ENCODE measurements at places on chromosomes 7 and 10. TPM values are rescaled to one million over a fixed set of nuclear protein-coding genes. Genes with fewer than 3 reads are reported as not detected.

The GRID2IP gene
- total RNA-seq = not detected

The CYP2W1 gene
- not detected for total RNA-seq

The CALN1 gene
- total RNA-seq = 2.6 TPM

The EIF4EBP2 gene
- total RNA-seq = 48.5 TPM

DNA sequence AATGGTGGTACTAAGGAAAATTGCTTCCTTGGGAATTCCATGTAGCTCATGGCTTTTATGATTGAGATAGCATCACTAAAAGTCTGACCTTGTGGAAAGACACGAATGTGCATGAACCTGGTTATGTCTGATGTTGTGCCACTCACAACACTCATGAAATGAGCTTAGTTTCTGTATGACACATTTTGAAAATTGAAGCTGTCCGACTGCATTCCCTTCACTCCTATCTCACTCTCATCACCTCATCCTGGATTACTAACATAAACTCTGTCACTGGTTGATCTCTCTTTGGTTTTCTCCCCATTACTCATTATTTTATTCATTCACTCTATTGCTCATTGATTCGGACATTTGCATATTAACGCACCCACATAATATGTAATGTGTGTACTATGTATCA lies 190.0 kb upstream of the VWC2 start:
- DNase-seq = no peak

DNA sequence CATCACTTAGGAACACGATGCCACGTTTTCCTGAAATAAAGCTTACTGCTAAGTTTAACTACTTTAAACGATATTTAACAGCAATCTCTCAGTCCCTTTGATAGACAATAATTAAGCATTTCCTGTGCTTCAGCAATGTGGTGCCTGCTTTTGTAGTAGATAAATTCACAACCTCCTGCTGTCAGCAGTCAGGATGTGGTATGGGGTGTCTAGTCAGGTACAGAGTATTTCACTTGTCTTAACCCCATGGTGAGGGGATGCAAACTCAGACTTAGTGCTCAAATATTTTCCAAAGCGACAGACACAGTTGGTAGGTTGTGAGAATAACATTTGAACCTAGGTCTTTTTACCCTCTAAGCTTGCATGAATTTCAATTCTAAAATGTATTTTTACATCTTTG lies 526.2 kb upstream of the PFKP start:
- DNase-seq = no peak

DNA sequence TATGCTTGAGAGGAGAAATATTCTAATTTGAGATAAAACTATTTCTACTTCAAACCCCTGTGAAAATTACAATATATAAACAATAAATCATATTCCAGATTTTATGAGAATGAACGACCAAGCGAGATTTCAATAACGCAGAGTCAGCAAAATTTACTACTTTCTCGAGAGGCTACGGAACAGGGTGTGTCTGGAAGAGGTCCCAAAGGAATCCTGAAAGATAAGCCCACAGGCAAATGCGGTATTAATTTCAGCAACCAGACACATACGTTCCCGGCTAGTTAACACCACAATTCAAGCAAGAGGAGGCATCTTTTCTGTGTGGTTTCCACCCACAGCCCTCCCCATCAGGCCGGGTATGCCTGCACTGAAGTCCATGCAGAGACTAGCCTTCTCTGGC lies 26.4 kb downstream of the BEND7 start:
- DNase-seq = no peak

DNA sequence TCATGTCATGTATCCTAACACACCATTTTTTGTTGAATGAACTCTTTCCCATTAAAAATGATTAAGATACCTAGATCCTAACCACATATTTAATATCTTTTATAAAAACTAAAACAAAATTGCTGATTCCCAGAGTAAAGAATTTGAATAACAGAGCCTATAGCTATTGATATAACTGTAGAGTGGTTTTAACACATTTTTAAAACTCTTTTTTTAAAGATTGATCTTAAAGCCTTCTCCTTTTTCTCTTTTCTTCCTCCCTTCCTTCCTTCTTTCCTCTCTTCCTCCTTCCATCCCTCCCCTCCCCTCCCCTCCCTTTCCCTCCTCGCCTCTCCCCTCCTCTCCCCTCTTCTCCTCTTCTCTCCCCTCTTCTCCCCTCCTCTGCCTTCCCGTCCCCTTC lies 605.4 kb upstream of the FZD8 start:
- DNase-seq = no peak

DNA sequence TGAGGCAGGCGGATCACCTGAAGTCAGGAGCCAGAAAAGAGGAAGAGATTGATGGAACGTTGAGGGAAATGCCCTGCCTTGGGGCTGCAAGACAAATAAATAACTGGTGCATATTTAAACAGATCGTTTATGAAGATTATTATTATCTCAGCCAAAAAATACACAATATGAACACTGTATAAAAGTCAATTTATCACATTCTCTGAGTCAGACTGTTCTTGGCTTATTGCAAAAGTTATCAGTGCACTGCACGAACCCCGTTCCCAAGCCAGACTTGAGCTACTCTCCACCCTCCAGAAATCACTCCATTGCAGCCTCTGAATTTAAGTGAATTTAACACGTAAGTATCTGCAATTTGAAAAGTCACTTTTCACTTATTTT lies 1.6 kb downstream of the DNMBP start:
- DNase-seq = no peak

DNA sequence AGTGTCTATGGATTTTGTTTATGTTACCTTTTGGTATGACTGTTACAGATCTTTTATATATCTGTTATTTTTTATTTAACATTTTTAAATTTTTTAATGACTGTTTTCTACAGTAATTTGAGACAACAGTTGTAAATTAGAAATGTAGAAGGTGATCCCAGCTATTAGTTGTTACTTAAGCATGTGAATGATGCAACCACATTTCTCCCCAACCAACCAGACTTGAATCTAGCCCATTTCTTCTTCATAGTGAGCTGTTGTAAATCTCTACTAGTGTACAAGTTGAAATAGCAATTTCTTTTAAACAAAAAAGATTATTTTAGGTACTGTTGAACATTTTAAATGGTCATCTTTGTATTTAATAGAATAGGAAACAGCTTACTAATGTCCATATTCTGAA lies 18.0 kb downstream of the TMEM106B start:
- DNase-seq = no peak

DNA sequence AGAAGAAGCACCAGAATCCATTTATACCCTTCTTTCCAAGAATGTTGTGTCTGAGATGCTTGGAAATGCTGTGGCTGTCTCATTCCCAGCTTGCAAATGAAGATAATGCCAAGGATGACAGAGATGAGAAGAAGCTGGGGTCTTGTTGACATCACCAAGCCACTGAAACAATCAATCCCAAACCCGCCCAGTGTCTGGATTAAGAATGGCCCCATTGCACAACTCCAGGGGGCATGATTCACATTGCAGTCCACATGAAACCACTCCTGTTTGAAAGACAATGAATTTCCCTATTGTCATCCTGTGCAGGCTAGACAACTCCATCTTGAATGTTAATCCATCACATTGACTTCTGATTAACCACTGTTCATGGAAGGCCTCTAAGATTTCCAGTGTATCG lies 28.6 kb downstream of the SORBS1 start:
- DNase-seq = no peak

- no peak for DNase-seq
These were observed 708.1 kb upstream of the PCDH15 start for GRCh38 chr10:55509168-55509567.

DNA sequence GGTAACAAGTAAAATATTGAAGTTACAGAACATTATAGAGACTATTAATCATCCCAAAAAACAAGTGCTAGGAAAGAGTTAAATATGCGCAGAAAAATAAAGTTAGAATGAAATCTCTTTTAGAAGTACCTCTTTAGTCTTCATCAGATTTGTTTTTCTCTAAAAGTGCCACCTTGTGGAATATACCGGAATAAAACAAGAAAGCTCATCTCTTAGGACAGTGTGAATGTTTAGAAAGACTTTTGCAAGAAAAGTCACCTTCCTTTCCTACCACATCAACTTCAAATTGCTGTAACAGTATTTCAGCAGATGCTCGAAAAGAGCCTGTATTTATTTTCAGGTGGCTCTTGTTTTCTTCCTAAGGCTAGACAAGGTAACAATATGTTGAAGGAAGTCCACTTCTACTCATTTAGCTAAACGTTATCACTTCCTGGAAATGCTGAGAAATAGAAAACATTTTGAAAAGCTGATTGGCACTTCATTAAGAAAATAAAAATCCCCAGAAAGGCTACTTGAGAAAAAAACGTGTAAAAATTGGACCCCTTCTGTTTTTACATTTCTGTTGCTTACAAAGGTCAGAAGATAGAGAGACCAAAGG lies 19.8 kb upstream of the FAM133B start:
- DNase-seq = no peak

DNA sequence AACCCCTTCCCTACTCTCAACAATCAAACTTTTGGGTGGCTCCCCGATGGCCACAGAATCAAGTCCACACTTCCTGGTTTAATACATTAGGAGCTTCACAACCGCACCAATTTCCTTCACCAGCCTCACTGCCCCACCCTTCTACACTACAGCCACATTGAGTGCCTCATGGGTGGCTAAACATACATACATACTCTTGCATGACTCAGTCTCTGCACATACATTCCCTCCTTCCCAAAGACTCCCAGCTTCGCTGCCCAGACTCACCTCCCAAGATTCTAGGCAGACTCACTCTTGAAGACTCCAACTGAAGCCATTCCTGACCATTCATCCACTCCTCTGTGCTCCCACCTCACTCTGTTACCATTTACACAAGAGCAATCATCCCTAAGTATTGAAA lies 15.9 kb downstream of the VPS41 start:
- DNase-seq = no peak

DNA sequence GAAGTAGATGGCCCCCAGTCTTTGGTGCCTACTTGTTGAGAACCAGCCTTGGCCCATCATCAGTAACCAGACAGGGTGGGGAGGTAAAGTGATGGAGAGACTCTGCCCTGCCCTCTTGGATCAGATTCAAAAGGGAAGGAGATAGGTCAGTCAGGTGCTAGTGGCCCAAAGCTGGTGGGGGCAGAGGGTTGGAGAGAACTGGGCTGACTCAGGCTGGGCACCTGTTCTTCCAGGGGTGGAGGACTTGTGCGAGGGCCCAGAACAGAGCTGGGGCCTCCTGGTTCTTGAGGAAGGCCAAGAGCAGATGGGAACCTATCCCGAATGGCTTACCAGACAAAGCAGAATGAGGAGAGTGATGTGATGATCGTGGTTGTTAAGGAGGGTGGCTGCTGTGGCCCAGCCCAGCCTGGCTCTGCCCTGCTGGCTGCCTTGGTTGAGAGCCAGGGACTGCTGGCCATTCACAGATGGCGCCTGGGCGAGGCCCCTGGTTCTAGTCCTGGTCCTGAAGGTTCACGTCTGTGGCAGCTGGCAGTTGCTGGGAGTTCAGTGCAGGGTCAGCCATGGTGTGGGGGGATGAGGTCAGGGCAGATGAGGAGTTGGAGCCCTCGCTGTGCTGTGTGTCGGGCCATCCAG lies 36.6 kb downstream of the PALD1 start:
- no peak for DNase-seq

- DNase-seq = no peak
These were observed 139.4 kb downstream of the TACC2 start for GRCh38 chr10:122128357-122128756.
